ENCODE measurements at places on chromosomes 6 and 20.

- no peak for DNase-seq
Observed at GRCh38 chr20:33963751-33964150, 30.0 kb upstream of the RALY start.

DNA sequence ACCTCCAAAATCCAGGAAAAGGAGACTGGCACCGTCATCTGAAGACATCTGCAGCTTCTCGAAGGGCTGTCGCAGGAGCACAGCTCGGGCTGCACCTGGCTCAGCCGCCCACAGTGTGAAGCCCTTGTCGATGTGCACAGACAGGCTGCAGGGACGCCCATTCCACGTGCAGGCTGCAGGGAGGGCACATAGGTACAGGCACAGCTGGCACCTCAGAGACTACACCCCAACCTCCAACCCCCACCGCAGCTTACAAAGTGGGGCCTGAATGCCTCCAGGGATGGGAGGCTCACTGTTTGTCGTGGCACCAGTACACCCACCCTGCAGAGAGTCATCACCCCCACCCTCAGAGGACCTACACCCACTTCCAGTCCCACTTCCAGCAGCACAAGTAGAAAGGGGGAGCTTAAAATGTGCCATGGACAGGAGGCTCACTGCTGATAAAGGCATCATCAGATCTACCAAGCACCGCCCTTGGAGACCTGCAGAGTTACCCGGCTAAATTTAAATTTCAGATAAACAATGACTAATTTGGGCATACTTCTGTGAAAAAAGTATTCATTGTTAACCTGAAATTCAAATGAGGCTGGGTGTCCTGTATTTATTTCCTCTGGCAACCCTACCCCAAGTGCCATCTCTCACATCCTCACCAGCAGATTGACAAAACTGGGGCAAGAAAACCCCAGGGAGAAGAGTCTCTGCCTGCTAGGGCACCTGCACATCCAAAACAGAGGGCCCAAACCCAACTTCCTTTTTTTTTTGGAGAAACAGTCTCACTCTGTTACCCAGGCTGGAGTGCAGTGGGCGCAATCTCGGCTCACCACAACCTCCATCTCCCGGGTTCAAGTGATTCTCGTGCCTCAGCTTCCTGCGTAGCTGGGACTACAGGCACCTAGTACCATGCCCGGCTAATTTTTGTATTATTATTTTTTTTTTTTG lies 7.7 kb upstream of the CDK5RAP1 start:
- DNase-seq: no peak

DNA sequence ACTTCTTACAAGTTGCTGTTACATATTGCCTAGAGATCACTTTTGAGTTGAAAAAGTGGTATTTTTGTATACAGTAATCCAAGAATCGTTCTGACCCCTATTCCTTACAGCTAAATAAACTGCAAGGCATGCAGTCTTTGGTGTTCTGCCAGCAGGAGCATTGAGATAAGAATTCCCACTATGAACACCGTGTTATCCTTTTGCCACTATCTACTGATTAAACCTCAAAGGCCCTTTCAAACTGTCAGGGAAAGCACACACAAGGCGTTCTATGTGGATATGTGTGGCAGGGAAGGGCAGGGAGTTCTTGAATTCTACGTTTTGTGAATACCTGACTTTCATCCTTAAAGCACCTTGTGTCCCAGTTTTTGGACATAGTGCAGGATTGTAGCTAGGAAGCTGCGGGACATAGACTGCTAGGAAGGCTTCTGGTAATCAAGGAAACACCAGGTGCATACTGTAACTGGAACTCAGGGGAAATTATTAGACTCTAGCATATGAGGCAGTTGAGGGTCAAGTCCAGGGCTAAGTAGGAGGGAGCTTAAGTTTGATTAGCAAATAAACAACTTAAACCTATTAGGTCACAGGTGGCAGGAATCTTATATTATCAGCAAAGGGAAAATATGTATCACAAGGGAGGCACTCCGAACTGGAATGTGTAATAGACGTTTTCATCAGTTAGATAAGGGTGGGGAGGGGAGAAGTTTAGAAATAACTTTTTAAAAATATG lies 506.6 kb downstream of the RNF144B start:
- no peak for DNase-seq

GRCh38 chr6:113691260-113691656 lies 165.9 kb upstream of the MARCKS start:
- DNase-seq: no peak

DNA sequence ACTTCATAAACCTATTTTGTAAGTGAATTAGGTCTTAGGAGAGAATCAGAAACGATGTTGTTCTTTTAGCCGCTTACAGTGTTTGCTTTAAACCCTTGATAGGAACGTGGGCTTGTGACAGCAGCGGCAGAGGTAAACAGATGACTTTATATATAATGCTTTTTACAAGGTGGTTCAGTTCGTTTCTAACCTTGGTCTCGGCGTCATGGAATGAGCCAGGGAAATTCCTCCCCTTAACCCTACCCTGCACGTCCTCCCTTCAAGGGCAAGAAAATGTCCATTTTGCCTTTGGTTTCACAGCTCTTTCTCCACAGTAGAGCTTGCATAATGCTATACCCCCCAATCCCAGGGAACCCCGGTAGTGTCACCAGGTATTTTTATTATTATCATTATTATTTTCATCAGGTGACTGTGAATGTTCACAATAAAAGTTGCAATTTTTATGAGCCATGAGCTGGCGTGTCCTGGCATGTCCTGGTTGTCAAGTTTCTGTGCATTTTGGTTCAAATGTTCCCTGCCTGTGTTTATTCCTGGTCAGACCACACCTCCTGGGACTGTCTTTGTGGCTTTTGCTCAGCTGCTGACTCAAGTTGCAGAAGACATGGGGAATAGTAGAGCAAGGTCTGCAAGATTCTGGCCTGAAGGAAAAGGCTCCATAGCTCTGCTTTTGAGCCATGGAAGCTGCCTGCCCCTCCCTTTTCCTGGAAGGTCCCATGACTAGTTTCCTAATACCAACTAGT lies 112.8 kb upstream of the BMP2 start:
- DNase-seq: no peak

GRCh38 chr6:71499667-71500066 lies 211.1 kb downstream of the OGFRL1 start:
- no peak for DNase-seq

- DNase-seq: no peak
Observed at GRCh38 chr20:16707674-16708073, 22.2 kb upstream of the SNRPB2 start.

DNA sequence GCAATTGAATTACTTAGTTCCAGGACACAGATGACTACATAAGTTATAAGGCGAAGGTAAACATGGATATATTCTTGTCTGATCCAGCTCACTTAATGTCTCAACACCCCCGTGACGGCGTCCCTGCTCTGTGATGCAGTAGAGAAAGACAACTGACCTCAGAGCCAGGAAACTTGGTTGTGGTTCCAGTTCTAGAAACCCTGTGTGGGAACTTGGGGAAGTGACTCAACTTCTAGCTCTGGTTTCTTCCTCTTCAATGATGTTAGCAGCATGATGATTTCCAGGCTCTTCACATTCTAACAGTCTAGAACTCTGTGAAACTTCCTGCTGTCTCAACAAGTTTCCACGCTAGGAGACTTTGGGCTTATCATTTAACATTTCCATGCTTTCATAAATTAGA lies 18.4 kb downstream of the LAMA4 start:
- no peak for DNase-seq

DNA sequence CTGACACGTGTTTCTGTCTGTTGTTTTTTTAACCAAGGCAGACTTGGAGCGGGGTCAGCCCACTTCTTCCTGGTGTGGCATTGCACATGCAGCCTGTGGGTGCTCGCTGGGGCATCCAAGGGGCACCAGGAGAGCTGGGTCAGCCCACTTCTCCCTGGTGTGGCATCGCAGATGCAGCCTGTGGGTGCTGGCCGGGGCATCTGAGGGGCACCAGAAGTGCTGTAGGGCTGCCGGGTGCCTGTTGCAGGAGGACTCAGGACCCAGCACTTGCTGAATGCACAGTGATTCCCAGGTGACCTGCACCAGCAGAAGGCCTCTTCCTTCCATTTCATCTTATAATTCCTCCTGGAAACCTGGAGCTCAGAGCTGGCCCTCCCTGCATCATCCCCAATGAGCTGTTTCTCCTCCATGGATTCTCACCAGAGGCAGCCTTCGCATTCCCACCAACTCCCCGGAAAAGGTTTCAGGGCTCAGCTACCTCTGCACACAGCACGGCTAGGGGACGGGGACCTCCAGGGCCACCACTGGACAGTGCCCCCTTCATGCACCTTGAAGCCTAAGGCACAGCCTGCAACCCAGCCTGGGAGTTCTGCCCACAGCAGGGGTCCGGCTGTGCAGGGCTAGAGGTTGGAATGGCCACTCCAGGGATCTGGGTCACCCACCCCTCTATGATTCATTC lies 218.8 kb downstream of the TAF4 start:
- no peak for DNase-seq

GRCh38 chr6:75223428-75223827 lies 17.6 kb upstream of the COL12A1 start:
- no peak for DNase-seq

- DNase-seq: no peak
Observed at GRCh38 chr6:138811866-138812265, 16.0 kb downstream of the ECT2L start.

DNA sequence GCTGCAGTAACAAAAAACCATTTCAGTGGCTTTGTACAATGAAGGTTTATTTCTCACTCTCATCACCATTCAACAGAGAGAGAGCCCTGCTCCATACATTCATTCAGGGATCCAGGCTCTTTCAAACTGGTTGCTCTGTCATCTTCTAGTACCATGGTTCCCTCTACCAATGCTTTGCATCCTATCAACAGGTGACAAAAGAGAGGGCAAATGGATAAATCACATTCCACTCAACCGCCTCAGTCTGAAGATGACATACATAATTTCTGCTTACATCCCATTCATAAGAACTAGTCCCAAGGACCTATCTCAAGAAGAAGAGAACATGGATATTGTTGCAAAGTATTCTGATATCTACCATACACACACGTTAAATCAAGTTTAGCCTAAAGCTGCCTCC lies 51.6 kb downstream of the IYD start:
- no peak for DNase-seq

DNA sequence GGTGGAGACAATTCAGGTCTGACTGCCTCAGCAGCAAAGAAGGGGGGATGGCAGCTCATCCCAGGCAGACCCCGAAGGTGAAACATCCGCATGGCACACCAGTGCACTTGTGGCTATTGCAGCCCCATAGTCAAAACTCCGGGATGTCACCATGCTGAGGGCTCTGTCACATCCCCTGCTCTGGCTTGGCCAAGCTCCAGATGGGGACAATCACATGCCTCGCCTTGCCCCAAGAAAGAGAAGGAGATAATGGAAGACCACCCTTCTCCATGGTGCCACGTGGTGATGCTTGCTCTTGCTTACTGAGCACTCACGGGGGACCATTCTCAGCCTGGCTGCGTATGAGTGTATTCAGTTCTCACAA lies 60.2 kb downstream of the RBM38 start:
- no peak for DNase-seq

- DNase-seq: no peak
Observed at GRCh38 chr20:50285376-50286173, 94.9 kb downstream of the CEBPB start.

DNA sequence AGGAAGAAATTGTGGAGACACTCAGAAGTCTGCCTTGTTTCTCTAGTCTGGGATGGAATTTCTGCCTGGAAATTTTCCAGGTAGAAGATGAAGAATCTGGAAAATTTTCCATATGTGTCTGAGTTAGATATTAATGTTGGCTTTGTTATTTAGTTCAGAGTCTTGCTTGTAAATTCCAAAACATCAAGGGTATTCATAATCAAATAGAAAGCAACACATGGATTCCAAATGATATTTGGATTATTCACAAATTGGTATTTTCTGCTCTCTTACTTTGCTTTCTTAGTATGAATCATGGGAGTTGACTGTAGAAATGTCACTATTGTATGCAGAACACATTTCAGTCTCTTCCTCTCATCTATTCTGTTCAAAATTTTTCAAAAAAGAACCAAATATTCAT lies 116.0 kb downstream of the GRIK2 start:
- DNase-seq: no peak

DNA sequence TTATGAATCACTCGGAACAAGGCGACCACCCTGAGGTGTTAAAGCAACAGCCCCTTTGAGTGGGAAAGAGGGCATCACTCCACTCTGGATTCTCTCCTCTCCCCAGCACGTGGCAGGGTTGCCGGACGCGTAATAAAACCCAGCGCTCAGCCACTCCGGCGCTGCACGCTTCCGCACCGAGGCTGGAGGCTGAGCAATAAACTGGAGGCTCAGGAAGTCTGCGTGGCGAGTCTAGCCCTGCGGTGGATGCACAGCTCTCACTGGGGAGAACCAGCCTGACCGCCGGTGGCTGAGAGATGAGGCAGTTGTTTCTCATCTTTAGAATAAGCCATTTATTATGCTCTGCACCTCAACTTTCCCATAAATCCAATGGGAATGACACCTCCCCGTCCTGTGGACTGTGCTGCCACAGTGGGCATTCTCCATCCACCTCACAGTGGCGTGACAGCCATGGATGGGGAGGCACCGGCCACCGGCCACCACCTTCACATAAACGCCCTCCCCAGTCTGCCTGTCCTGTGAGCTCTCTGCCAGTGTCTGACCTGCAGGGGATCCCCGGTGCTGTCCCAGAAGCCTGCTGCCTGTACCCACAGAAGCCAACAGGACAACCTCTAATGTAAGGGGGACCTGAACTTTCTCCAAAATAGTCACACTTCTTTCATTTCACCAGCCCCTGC lies 64.2 kb upstream of the GGTLC1 start:
- DNase-seq: no peak

- no peak for DNase-seq
Observed at GRCh38 chr20:20369250-20370093, 1.6 kb downstream of the INSM1 start.

DNA sequence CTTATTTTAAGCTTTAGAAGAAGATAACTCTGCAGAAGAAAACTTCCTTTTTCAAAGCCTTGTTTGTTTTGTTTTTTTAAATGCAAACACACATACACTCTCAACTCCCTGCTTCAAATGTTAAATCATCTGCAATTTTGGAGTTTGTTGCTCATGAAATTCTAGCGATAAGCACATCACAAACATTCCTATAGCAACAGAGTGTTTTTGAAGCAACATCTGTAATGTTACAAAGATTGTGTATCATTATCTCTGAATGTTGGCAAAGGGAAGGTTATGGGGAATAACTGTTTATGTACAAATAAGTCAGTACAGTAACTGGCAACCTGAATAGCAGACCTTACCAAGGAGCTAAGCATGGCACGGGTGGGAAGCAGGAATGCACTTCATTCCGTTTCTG lies 84.8 kb upstream of the MRPS10 start:
- DNase-seq: no peak

Data from A673 (cell line).